Adipocyte (in vitro differentiated cells): ENCODE measurements at places on chromosomes 11 and 22.
A peak's percentile ranks its signal among the peaks of the same experiment; 100 is the strongest.

DNA sequence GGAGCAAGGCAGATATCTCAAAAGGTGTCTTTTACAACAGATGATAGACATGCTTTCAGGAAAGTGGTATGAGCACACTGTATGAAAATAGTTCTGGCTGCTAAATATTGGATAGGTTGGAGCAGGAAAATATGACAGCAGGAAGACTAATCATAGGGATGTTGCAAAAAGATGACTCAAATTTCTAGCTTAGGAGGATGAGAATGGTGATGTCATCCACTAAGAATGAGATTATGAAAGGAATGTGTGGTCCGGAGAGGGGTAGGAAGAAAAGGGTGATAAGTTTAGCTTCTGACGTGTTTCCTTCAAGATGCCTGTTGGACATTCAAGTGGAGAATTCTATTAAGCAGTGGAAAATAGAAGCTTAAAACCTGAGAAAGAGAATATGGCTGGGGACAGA, 46.4 kb downstream of the RCN1 start:
- peak; percentile 85 for DNase-seq

DNA sequence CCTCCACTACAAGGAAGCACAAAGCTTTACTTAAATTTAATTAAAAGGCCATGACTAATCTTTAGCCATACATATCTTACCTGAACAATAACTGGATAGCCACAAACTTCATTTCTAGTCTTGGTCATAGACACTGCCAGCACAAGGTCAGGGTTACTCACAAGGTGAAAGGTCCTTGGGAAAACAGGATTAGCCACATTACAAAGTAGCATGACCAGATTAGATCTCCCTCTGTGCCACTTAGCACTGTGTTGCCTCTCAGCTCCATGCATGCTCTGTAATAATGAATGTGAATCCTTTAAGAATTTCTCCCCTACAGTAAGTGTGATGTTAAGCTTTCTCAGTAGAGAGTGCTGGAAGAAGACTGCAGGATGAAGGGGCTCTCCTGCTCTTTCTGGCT, 325.1 kb upstream of the MPPED2 start:
- DNase-seq, result no peak

GRCh38 chr11:74695705-74696280, 35.4 kb downstream of the CHRDL2 start:
- DNase-seq, result no peak

DNA sequence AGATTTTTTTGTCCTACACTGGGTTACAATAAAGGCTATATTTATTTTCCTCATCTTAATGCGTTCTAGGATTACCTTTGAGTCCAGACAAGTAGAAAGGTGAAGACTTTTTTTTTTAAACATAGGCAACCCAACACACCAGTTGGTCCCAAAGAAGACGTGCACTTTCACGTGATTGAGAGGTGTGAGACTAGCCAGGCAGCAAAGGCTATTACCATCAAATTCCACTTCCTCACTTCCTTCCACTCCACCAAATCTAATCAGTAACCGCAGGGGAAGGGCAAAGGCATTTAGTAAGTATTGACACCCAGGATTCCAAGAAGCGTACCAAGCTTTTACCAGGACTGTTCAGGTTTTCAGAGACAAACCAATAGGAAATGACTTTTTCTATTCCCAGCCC, 109.3 kb downstream of the APIP start:
- no peak for DNase-seq

DNA sequence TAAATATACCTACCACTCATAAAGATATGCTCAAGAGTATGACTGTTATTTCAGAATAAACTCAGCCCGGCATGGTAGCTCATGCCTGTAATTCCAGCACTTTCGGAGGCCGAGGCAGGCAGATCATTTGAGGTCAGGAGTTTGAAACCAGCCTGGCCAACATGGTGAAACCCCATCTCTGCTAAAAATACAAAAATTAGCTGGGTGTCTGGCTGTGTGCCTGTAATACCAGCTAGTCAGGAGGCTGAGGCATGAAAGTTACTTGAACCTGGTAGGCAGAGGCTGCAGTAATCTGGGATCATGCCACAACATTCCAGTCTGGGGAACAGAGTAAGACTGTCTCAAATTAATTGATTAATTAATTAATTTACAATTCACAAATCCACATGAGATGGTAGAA, 208.2 kb upstream of the PDGFD start:
- DNase-seq, result no peak

DNA sequence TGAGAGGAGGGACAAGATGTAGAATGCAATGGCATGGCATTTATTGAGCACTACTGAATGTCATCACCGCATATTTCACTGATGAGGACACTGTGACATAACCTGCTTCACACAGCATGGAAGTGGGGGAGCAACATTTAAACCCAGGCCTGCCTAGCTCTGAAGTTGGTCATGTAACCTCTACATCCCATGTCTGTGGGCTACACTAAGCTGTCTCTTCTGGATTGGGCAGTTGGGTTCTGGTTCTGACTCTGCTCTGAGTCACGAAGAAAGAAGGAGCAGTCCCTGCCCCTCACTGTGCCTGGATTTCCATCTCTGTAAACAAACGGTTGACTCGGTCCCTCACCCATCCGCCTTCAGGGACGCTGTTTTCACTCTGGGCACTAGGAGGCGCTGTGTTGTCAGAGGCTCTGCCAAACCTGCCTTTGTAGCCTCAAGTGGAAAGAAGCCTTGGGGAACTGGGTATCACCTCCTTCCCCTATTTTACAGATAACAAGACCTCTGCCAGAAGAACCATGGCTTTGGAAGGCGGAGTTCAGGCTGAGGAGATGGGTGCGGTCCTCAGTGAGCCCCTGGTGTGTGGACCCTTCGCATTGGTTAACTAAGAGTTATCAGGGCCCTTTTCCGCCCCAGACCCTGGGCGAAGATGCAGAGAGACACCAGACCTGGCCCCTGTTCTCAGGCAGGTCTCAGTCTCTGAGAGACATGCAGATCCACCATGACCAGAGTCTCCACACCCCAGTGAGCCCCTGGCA, 12.7 kb upstream of the ARHGEF17 start:
- DNase-seq, result peak; percentile 87

DNA sequence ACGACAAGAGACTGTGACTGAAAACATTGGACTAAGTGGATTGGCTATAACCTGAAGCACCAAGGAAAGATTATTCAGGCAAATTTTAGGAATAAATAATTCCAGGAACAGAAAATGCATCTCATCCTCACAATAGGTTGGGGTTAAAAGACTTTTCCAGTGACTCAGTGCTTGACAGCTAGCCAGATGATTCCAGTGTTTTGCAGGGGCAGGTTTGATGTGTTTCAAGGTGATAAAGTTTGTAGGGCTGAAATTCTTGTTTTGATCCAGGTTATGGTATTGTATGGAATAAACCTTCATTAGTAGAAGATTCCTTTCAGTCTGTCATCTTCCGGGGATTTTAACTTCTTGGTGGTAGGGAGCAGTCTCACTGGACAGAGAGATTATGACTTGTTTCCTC, 2.3 kb downstream of the EXT2 start:
- no peak for DNase-seq

DNA sequence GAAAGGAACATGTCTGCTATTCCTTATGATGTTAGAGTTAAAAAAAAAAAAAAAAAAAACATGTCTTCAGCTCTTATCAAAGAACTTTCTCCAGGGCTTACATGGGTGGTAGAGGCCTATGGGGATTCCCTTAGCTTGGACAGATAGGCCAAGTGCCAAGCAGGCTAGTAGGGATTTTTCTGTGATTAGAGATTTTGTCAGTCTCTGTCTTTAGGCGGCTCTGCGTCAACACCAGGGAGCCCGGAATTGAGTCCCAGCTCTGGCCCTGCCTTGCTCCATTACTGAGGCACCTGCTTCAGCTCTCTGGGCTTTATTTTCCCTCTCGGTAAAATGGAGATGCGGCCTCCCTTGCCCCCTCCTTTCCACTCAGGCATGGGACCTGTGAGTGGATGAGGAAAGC, 13.1 kb downstream of the CRY2 start:
- DNase-seq, result no peak

- peak; percentile 95 for DNase-seq
These were observed at the start of gene SCYL1 for GRCh38 chr11:65524741-65525545. SCYL1 (plus strand) TSS chr11:65525083; CDS start chr11:65525154, 71 bp downstream.

DNA sequence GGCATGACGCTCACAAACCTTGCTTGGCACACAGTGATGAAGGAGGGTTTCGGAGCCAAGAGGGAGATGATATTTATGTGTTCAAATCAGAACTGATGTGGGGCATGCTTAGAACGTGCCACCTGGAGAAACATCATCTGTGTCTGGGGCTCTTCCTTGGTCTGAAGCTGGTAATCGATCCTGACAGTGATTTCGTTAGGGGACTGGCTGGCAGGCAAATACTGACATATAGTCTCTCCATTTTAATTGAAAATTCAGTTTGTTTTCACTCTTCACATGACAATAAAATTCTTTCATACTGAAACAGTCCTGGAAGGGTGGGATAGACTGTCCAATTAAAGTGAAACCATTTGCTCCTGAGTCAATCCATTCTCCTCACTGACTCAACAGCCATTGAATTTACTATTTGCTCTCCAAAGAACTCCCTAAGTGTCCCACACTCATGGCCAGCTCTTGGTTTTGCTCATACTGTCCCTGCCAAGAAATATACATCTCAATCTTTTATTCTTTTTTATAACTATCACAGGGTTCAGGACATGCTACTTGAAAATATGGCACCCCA, 134.8 kb downstream of the TRPC6 start:
- no peak for DNase-seq

- DNase-seq, result no peak
These were observed 229.1 kb upstream of the CARD18 start for GRCh38 chr11:105368711-105369110.

DNA sequence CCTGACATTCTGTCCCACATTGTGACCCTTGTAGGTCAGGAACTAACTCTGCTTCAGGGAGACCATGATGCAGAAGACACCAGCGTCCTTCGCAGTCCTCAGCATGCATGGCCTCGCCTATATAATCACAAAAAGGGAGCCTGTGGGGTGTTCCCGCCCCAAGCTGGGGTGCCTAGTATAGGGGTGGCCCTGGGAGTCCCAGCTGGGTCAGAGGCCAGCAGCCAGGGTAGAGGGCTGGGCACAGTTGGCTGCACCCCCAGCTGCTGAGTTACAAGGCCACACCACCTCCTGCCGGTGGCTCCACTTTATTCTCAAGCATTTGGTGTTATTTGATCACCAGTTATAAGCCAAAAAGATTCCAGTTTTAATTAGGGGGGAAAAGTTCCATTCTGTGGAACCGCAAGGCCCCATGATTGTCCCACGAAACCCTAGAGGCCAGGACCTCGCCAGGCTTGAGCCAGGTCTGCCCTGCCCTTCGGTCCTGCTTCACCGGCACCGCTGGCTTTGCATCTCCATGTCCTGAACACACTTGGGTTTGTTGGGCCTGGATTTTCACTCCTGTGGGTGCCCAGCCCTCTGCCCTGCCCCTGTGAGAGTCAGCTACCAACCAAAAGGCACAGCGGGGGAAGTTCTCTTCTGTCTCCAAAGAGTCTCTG, 15.0 kb upstream of the GNB1L start:
- DNase-seq, result no peak

DNA sequence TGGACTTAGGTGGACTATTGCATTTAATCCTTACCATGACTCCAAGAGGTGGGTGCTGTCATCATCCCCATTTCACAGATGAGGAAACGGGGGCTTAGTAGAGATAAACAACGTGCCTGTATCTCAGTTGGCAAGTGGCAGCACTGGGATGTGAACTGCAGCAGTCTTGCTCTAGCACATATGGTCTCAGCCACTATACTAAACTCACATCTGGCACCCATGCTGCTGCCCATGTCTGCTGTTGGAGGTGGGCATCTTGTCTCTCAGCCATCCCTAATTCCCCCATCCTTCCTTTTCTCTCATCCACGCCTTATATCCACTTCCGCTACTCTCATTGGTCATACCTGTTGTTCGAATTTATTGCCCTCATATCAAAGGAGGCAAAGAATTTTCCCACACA, 3.8 kb downstream of the PRG3 start:
- DNase-seq, result no peak

GRCh38 chr22:43326331-43327156, 16.6 kb downstream of the SCUBE1 start:
- DNase-seq, result no peak

GRCh38 chr11:111417011-111417765, 38.1 kb upstream of the POU2AF1 start:
- peak; percentile 12 for DNase-seq

GRCh38 chr11:834371-835316, 1.9 kb downstream of the CD151 start:
- peak; percentile 93 for DNase-seq

GRCh38 chr22:26617271-26618199, at the start of gene CRYBB1:
CRYBB1 (minus strand) TSS chr22:26618027; CDS start chr22:26616319, 1,708 bp downstream.
- DNase-seq, result peak; percentile 9

GRCh38 chr22:43302531-43303041, 40.6 kb downstream of the SCUBE1 start:
- DNase-seq, result no peak

- no peak for DNase-seq
These were observed 3.2 kb downstream of the OSBPL5 start for GRCh38 chr11:3161720-3162409.

DNA sequence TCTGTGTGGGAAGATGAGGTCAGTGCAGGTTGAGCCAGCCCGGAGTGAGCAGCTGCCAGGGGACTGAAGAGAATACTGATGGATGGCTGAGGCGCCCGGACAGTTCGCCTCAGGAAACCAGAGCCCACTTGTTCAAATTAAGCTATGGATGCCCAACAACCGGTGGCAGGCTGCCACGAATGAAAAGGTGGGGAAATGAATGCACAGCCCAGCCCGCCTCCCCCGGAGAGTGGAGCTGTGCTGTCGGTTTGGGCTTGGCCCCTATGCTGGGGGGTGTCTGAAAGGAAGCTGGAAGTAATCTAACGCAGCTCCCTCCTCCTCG, 21.9 kb downstream of the HSPA8 start:
- no peak for DNase-seq

GRCh38 chr11:126063507-126063852, 814 bp upstream of the CDON start:
- DNase-seq, result no peak

- no peak for DNase-seq
These were observed 17.1 kb downstream of the ZNRF3 start for GRCh38 chr22:28900379-28900925.

GRCh38 chr11:46200537-46201281, 76.8 kb upstream of the CREB3L1 start:
- DNase-seq, result no peak

- DNase-seq, result no peak
These were observed 14.1 kb upstream of the LIPT2 start for GRCh38 chr11:74507582-74507981.

DNA sequence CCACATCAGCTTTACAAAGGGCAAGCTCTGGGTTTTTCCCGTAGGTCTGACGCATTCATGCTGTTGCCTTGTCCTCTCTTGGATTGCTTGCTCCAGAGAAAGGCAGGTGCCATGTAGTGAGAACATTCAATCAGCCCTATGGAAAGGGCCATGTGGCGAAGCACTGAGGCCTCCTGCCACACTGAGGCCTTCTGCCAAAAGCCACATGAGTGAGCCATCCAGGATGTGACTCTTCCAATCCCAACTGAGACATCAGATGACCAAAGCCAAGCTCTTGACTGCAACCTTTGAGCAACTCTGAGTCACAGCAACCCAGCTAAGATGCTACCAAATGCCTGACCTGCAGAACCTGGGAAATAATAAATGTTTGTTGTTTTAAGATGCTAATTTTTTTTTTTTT, 9.0 kb upstream of the PANX3 start:
- DNase-seq, result no peak
